Karpas-422 (cell line): ENCODE measurements at places on chromosomes 6 and 20. TPM values are rescaled to one million over a fixed set of nuclear protein-coding genes. Genes with fewer than 3 reads are reported as not detected.

GRCh38 chr6:77143659-77144447 is 319.4 kb downstream of the HTR1B start:
- no peak overlapping the region for H3K4me3 ChIP-seq
- no peak for DNase-seq
- H3K27ac ChIP-seq: no peak overlapping the region
- H3K36me3 ChIP-seq: no peaks in the 10 kb centered on the region

GRCh38 chr20:61621035-61621730 is 369.1 kb downstream of the CDH4 start:
- peaks cover 6% of the 10 kb centered on the region for H3K4me1 ChIP-seq
- no peak overlapping the region for H3K27ac ChIP-seq
- no peak overlapping the region for H3K4me3 ChIP-seq
- no peaks in the 10 kb centered on the region for H3K36me3 ChIP-seq
- no peaks in the 10 kb centered on the region for H3K27me3 ChIP-seq
- DNase-seq: no peak

- no peak overlapping the region for H3K4me3 ChIP-seq
- no peak overlapping the region for H3K27ac ChIP-seq
- no peaks in the 10 kb centered on the region for H3K4me1 ChIP-seq
- DNase-seq: no peak
- H3K27me3 ChIP-seq: no peaks in the 10 kb centered on the region
Measured at GRCh38 chr20:22533823-22534751, 50.3 kb downstream of the FOXA2 start.

GRCh38 chr6:12956991-12957320 is 240.4 kb downstream of the PHACTR1 start:
- peak overlapping the region; percentile 62; the same call in 1 of the 2 replicates for H3K4me3 ChIP-seq
- H3K36me3 ChIP-seq: no peaks in the 10 kb centered on the region
- H3K27me3 ChIP-seq: no peaks in the 10 kb centered on the region
- no peak for DNase-seq
- no peak overlapping the region for H3K27ac ChIP-seq

DNA sequence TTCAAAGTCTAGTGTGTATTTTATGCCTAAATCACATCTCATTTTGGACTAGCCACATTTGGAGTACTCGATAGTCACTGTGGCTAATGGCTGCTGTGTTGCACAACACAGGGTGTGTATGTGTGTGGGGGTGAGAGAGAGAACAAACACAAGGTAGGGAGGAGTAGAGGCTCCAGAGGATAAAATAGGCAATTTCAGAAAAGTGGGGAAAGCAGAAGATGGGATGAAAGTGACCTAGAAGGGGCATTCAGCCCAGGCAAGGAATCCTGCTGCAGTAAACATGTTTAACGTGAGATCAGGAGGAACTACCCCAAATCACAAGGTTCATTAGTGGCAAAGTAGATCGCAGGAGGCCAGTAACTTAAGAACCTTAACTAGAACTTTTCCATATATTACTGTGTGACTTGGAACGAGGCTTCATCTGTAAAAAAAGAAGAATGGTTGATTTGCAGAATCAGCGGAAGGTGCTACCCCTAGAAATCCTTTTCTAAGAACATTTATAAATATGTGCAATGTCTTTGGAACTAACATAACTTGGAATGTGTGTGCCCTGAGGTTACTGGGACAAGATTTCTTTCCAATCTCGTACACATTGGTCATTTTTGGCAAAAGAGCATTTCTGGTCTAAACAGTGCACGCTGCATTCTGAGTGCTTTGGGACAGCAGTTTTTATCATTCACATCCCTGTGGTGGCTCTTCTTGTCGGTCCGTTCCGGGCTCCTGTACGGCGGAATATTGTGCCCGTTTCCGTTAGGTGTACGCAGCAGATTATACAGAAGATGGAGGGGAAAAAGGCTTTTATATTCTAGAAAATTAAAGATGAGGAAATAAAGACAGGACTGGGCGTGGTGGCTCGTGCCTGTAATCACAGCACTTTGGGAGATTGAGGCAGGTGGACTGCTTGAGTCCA is 2.6 kb downstream of the DUSP22 start:
- DNase-seq: no peak
- peaks cover 62% of the 10 kb centered on the region for H3K4me1 ChIP-seq
- H3K27ac ChIP-seq: no peak overlapping the region
- H3K27me3 ChIP-seq: no peaks in the 10 kb centered on the region; the same call in 1 of the 2 replicates

GRCh38 chr6:111537528-111537920 is 54.5 kb upstream of the REV3L start:
- H3K36me3 ChIP-seq: no peaks in the 10 kb centered on the region
- no peaks in the 10 kb centered on the region for H3K4me1 ChIP-seq
- no peak for DNase-seq

DNA sequence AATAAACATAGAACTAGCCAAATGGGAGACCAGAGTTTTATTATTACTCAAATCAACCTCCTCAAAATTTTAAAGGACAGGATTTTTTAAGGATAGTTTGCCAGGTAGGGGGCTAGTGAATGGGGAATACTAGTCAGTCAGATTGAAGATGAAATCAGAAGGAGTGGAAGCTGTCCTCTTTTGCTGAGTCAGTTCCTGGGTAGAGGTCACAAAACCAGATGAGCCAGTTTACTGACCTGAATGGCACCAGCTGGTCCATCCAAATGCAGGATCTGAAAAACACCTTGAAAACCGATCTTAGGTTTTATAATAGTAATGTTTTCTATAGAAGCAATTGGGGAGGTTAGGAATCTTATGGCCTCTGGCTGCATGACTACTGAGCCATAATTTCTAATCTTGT is 558.2 kb downstream of the PKHD1 start:
- H3K36me3 ChIP-seq: no peaks in the 10 kb centered on the region
- DNase-seq: no peak
- no peaks in the 10 kb centered on the region for H3K27me3 ChIP-seq
- H3K4me3 ChIP-seq: no peak overlapping the region
- no peak overlapping the region for H3K27ac ChIP-seq

DNA sequence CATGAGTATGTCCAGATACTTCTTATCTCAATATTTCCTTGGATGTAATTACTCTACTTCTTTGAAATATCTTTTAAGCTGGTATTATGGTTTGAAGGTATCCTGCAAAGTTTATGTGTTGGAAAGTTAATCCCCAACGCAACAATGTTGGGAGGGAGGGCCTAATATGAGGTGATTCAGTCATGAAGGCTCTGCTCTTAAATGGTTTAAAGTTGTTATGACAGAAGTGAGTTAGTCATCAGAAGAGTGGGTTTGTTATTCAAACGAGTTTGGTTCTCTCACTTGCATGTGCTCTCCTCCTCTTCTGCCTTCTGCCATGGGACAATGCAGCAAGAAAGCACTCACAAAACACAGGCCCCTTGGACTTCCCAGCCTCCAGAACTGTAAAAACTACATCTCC is 176.3 kb downstream of the KCNQ5 start:
- no peak overlapping the region for H3K27ac ChIP-seq
- no peak for DNase-seq
- peaks cover 6% of the 10 kb centered on the region; the same call in 1 of the 2 replicates for H3K4me1 ChIP-seq
- H3K4me3 ChIP-seq: no peak overlapping the region
- no peaks in the 10 kb centered on the region for H3K36me3 ChIP-seq

DNA sequence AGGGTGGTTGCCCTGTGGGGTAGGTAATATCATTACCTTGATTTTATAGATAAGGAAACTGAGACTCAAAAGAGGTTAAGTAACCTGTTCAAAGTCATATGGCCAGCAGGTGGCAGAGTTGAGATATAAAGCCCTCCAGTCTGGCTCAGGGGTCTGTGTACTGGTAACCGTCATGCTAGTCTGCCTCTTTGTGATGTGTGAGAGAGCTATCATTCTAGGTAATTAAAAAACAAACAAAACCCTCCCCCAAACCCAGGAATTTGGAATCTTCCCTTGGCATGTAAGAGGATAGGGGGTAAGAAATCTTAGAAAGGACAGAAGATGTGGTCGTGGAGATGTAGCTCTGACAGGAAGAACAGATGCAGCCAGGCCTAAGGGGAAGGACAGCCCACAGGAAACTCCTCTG is 206.0 kb downstream of the CDC5L start:
- H3K27me3 ChIP-seq: no peaks in the 10 kb centered on the region
- no peaks in the 10 kb centered on the region for H3K36me3 ChIP-seq
- H3K27ac ChIP-seq: no peak overlapping the region
- no peaks in the 10 kb centered on the region for H3K4me1 ChIP-seq

- no peak overlapping the region for H3K4me3 ChIP-seq
- H3K36me3 ChIP-seq: no peaks in the 10 kb centered on the region
- H3K27me3 ChIP-seq: no peaks in the 10 kb centered on the region
- H3K4me1 ChIP-seq: no peaks in the 10 kb centered on the region
- no peak overlapping the region for H3K27ac ChIP-seq
- DNase-seq: no peak
Measured at GRCh38 chr6:168349718-168350210, 30.2 kb upstream of the DACT2 start.

GRCh38 chr20:30811885-30812671 is 445.4 kb upstream of the DEFB115 start:
- H3K27ac ChIP-seq: no peak overlapping the region
- peak overlapping the region; percentile 32; the same call in 1 of the 2 replicates for H3K4me3 ChIP-seq
- H3K4me1 ChIP-seq: no peaks in the 10 kb centered on the region
- H3K27me3 ChIP-seq: no peaks in the 10 kb centered on the region

- DNase-seq: peak; percentile 66
- no peak overlapping the region; the same call in 1 of the 2 replicates for H3K4me3 ChIP-seq
Measured at GRCh38 chr20:38369389-38369788, 23.1 kb downstream of the LBP start.

DNA sequence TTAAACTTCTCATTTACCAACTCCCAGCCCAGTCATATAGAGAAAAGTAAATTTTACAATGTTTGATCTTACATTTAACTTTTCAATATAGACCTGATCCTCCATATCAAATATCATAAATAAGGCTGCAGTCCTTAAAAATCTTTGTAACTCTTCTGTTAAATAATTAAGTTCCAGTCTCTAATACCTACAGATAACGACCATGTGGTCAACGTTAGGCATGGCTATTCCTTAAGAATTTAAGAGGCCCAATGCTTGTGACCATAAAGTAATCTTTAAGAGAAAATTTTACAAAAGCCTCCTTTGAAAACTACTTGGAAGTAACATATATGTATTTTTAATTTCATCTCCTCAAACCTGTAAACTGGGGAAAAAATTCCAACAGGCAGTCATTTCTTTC is 1.6 kb downstream of the FBXO5 start:
- peak; percentile 42 for DNase-seq
- peak overlapping the region; percentile 46; the same call in 1 of the 2 replicates for H3K27ac ChIP-seq
- no peaks in the 10 kb centered on the region for H3K27me3 ChIP-seq
- H3K4me3 ChIP-seq: peak overlapping the region; percentile 83
- H3K4me1 ChIP-seq: peaks cover 62% of the 10 kb centered on the region

- peaks cover 27% of the 10 kb centered on the region; the same call in 1 of the 2 replicates for H3K36me3 ChIP-seq
- no peak for DNase-seq
- H3K27me3 ChIP-seq: no peaks in the 10 kb centered on the region
- peak overlapping the region; percentile 36; the same call in 1 of the 2 replicates for H3K27ac ChIP-seq
- no peak overlapping the region for H3K4me3 ChIP-seq
- H3K4me1 ChIP-seq: peaks cover 26% of the 10 kb centered on the region
Measured at GRCh38 chr6:41694815-41695526, 40.4 kb downstream of the TFEB start.

ZKSCAN3 gene
- 4.5 and 5.1 TPM in 2 replicates for total RNA-seq

TMEM217 gene
- 0.22 TPM in 1 of 2 replicates, not detected in the other for total RNA-seq

B4GALT5 gene
- total RNA-seq: 2.6 and 3.7 TPM in 2 replicates

CLVS2 gene
- not detected in 2 replicates for total RNA-seq
